A549 treated with ZK216348 at 1 μM for 4 hours (cell line): ENCODE measurements at places on chromosomes 11 and 22. TPM values are rescaled to one million over a fixed set of nuclear protein-coding genes. Genes with fewer than 3 reads are reported as not detected.

FADD gene
- total RNA-seq, result 52.8 to 74.6 TPM (median 70.4 TPM) in 5 replicates

LRRC75B gene
- 5.1 to 9.9 TPM (median 8.1 TPM) in 5 replicates for total RNA-seq

OSM gene
- not detected in 5 replicates for total RNA-seq

MPZL3 gene
- total RNA-seq, result 0.28 to 0.49 TPM (median 0.42 TPM) in 5 replicates

C11orf21 gene
- not detected in 5 replicates for total RNA-seq

EXPH5 gene
- 0.03 to 0.06 TPM (median 0.04 TPM) in 4 of 5 replicates, not detected in the other for total RNA-seq

KCNJ11 gene
- 0.90 to 2.0 TPM (median 1.4 TPM) in 5 replicates for total RNA-seq

RIBC2 gene
- total RNA-seq, result 1.7 to 2.8 TPM (median 2.6 TPM) in 5 replicates

ADORA2A gene
- total RNA-seq, result 0.57 to 0.93 TPM (median 0.69 TPM) in 5 replicates

MMP3 gene
- total RNA-seq, result not detected in 5 replicates

GGT1 gene
- 62.1 to 120 TPM (median 102 TPM) in 5 replicates for total RNA-seq

SCGB1C1 gene
- not detected in 5 replicates for total RNA-seq

RANBP1 gene
- total RNA-seq, result 280 to 330 TPM (median 293 TPM) in 5 replicates

MFNG gene
- total RNA-seq, result 0.94 to 3.3 TPM (median 2.2 TPM) in 5 replicates

BIK gene
- total RNA-seq, result 0.81 to 2.1 TPM (median 1.2 TPM) in 5 replicates

MMP11 gene
- total RNA-seq, result 0.18 to 0.66 TPM (median 0.32 TPM) in 5 replicates

KCNJ1 gene
- total RNA-seq, result not detected in 5 replicates

FAM227A gene
- total RNA-seq, result 0.68 to 1.1 TPM (median 0.95 TPM) in 5 replicates

RASGRP2 gene
- 0.76 to 1.0 TPM (median 0.88 TPM) in 5 replicates for total RNA-seq

ENTHD1 gene
- total RNA-seq, result not detected in 5 replicates

PLEKHA7 gene
- total RNA-seq, result 27.7 to 41.4 TPM (median 37.2 TPM) in 5 replicates

APOA5 gene
- total RNA-seq, result not detected in 5 replicates

ACO2 gene
- 40.4 to 49.7 TPM (median 48.1 TPM) in 5 replicates for total RNA-seq

CLDN5 gene
- not detected in 5 replicates for total RNA-seq

OR52N4 gene
- total RNA-seq, result not detected in 5 replicates

PDGFB gene
- total RNA-seq, result 3.5 to 4.0 TPM (median 3.7 TPM) in 5 replicates

OTOG gene
- total RNA-seq, result not detected in 5 replicates

CDCA5 gene
- 53.2 to 69.3 TPM (median 67.2 TPM) in 5 replicates for total RNA-seq

CADM1 gene
- 21.0 to 29.0 TPM (median 24.9 TPM) in 5 replicates for total RNA-seq

BLID gene
- total RNA-seq, result not detected in 5 replicates

KIRREL3 gene
- total RNA-seq, result 8.7 to 11.6 TPM (median 9.9 TPM) in 5 replicates

DDI1 gene
- total RNA-seq, result not detected in 5 replicates

LDLRAD3 gene
- total RNA-seq, result 21.6 to 30.2 TPM (median 27.3 TPM) in 5 replicates

MMP1 gene
- 0.58 to 1.3 TPM (median 1.0 TPM) in 5 replicates for total RNA-seq

TMEM121B gene
- 0.05 to 0.21 TPM (median 0.12 TPM) in 5 replicates for total RNA-seq

CARNS1 gene
- 0.08 to 0.21 TPM (median 0.14 TPM) in 5 replicates for total RNA-seq
